Left cardiac atrium (tissue), 4 donors: ENCODE measurements at places on chromosomes 16 and 17. TPM values are rescaled to one million over a fixed set of nuclear protein-coding genes. Genes with fewer than 3 reads are reported as not detected.
A peak's percentile ranks its signal among the peaks of the same experiment; 100 is the strongest.

DNA sequence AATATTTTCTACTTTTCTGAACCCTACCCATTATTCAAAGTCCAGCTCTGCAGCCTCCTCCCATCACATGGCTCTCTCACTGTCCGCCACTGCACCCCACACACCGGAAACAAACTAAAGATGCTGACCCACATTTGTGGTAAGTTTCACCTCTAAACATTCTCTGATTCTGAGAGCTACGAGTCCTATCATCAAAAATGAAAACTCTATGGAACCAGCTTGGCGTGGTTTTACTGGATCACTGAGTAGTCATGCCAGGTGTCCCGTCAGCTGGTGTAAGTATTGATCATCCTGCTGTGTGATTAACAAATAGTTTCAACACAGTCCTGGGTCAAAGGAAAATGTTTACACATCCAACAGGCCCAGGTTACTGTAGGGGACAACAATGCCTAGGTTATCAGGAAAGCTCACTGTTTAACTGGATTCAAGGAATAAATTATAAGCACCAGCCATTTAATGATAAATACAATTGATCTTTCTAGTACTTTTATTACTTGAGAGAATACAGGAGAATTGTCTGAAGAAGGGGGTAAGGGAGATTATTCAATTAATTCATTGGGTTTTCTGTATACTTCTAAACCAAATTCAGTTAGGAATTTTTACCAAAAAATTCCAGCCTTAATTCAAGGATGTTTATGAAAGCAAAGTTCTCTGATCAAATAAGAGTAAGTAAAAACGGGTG is 33.9 kb downstream of the CYTH1 start:
- DNase-seq, result no peak

GRCh38 chr16:4407543-4408322 is 8.7 kb downstream of the CORO7 start:
- no peak for DNase-seq

GRCh38 chr16:54546521-54546920 is 259.9 kb upstream of the IRX3 start:
- DNase-seq, result peak; percentile 23

The TRPV3 gene
- 2.1 TPM for total RNA-seq

DNA sequence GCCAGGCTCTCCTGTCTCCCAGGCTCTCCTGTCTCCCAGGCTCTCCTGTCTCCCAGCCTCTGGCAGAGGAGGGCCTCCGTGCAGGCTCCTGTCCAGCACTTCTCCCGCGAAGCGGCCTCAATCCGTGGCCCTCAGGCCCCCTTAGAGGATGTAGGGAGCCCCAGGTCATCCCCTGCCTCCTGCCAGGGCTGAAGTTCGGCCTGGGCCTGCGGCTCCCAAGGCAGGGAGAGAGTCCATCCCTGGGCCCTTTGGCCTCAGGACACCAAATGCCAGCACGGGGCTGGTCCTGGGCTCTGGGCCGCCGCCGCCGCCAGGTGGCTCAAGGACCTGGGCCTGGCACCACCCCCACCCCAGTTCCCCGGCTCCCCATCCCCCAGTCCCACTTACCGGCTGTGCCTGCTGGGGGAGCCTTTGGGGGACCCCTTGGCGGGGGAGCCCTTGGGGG is 370 bp downstream of the EVPL start:
- DNase-seq, result no peak

The RAP1GAP2 gene
- 57.6 TPM for total RNA-seq

DNA sequence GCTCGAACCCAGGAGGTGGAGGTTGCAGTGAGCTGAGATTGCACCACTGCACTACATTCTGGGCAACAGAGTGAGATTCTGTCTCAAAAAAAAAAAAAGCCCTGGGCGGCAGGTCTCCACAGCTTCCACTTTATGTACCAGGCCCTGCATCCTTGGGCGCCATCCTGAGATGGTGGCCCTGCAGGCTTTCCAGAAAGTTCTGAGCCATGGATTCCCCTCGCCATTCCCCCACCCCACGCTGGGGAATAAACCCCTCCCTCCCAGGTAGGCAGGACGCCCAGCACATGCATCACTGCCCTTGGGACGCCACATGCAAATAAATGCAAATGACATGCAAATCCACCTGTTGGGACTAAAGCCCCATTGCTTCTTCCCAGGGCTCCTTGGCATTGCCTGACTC is 13.8 kb upstream of the ZNF469 start:
- DNase-seq, result peak; percentile 5

The DNAH17 gene
- 0.21 TPM for total RNA-seq

The RSAD1 gene
- 31.6 TPM for total RNA-seq
